Transverse colon (tissue), 4 donors: ENCODE measurements at places on chromosomes 2 and 18. TPM values are rescaled to one million over a fixed set of nuclear protein-coding genes. Genes with fewer than 3 reads are reported as not detected.

SLC35F6 gene
- total RNA-seq: 31.6 TPM

SRBD1 gene
- 26.2 TPM for total RNA-seq

RBBP8 gene
- total RNA-seq: 36.4 TPM

PLCL1 gene
- 3.7 TPM for total RNA-seq

DNA sequence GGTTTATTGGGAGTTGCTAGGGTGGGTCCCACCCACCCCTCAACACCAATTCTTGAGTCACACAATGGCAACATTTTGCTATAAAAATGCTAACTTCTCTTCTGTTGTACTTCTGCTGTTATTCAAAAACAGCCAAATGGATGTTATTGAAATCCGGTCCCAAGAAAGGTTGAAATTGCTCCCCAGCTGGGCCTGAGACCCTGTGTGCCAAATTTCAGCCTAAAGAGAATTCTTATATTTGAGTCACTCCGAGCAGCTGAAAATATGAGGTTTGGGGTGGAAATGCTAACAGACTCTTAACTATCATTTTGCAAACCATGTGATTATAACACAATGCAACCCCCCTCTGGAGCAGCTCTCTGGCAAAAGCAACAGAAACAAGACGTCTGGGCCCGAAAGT lies 27.0 kb upstream of the ACVR1 start:
- H3K27me3 ChIP-seq: no peaks in the 10 kb centered on the region
- H3K36me3 ChIP-seq: no peaks in the 10 kb centered on the region
- no peak for DNase-seq
- H3K4me3 ChIP-seq: no peak overlapping the region
- H3K4me1 ChIP-seq: peaks cover 8% of the 10 kb centered on the region

DNA sequence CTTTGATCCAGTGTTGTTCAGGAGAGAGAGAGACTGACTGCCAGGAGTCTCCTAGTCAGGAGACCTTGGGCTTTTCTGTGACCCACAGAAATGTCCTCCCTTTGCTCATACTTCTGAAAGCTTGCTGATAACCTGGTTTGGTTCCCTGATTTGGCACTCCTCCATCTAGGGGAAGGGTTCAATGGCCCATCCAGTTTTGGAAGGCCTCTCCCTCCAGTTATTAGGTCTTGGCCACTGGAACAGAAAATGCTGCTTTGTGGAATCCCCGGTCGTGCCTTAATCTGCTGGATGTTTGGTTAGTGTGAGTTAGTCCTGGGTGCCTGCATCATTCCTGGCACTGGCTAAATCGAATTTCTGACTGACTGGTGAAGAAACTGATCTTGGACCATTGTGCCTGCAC lies 35.7 kb downstream of the KDM3A start:
- no peak overlapping the region for H3K4me3 ChIP-seq
- no peak for DNase-seq
- H3K27me3 ChIP-seq: no peaks in the 10 kb centered on the region
- no peak overlapping the region for H3K27ac ChIP-seq
- peaks cover 4% of the 10 kb centered on the region for H3K4me1 ChIP-seq
- H3K36me3 ChIP-seq: no peaks in the 10 kb centered on the region

GRCh38 chr2:120647487-120647886 lies 88.2 kb upstream of the GLI2 start:
- no peaks in the 10 kb centered on the region for H3K27me3 ChIP-seq
- no peak for DNase-seq
- no peak overlapping the region for H3K27ac ChIP-seq
- H3K4me3 ChIP-seq: no peak overlapping the region
- H3K4me1 ChIP-seq: no peaks in the 10 kb centered on the region
- H3K36me3 ChIP-seq: no peaks in the 10 kb centered on the region

DNA sequence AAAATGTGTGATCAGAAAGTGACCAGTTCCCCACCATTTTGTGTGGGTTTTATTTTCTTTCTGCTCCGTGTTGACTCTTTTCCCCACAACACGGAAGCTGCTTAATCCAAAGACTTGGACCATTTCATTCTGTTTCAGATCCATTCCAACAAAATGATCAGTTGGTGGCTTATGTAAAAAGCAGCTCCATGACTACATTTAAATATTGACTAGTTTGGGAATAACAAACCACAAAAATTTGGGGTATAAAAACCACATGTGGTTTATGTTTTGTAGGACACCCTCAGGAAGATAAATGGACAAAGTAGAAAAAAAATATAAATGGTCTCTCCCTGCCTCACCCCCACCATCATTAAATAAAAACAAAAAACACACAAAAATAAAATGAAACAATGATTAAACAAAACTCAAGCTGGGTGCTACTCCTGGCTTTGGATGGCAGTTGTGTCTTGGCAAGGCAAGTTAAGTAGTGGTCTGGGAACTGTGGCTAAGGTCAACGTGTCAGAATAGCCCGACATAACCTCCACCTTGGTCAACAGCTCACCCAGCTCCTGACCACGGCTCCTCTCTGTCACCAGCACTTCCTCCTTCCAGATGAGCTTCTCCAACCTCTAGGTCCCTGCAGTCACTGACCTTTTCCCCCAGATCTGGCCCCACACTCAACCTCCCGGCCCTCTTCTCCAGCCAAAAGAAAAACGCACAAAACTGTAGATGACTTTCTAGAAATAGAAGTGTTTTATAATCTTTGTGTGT lies 12.8 kb upstream of the WIPF1 start:
- peak overlapping the region; percentile 8 for H3K27ac ChIP-seq
- peaks cover 17% of the 10 kb centered on the region for H3K4me1 ChIP-seq
- H3K36me3 ChIP-seq: no peaks in the 10 kb centered on the region
- H3K27me3 ChIP-seq: no peaks in the 10 kb centered on the region
- DNase-seq: no peak

- DNase-seq: no peak
- no peak overlapping the region for H3K27ac ChIP-seq
- H3K4me3 ChIP-seq: no peak overlapping the region
- peaks cover 5% of the 10 kb centered on the region for H3K4me1 ChIP-seq
Observed at GRCh38 chr18:9756933-9757470, 48.9 kb downstream of the RAB31 start.

GRCh38 chr2:128686881-128687555 lies 368.4 kb upstream of the HS6ST1 start:
- no peak for DNase-seq
- H3K4me3 ChIP-seq: no peak overlapping the region
- H3K4me1 ChIP-seq: no peaks in the 10 kb centered on the region
- H3K36me3 ChIP-seq: no peaks in the 10 kb centered on the region
- H3K27ac ChIP-seq: no peak overlapping the region
- no peaks in the 10 kb centered on the region for H3K27me3 ChIP-seq

GRCh38 chr2:120785228-120785966 lies 49.7 kb downstream of the GLI2 start:
- H3K4me3 ChIP-seq: no peak overlapping the region
- no peak for DNase-seq
- no peaks in the 10 kb centered on the region for H3K36me3 ChIP-seq
- no peaks in the 10 kb centered on the region for H3K27me3 ChIP-seq
- H3K27ac ChIP-seq: no peak overlapping the region

DNA sequence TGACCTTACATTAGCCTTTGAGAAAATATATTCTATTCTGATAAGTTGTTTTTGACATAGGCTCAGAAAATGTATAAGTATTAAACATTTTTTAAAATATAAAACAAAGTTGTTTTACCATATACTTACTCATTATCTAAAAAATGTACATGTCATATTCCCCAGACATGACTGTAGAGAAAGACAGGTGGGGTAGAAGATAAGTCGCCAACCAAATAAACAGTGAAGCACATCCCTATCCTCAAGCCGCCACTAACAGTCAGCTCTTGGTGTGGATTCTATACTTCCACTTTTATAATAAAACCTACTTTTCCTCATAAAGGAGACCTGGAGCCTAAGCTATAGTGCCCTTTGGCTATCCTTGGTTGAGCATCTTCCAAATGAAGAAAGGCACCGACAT lies 26.4 kb downstream of the GDF7 start:
- no peak for DNase-seq
- peaks cover under 1% of the 10 kb centered on the region for H3K36me3 ChIP-seq
- H3K27me3 ChIP-seq: no peaks in the 10 kb centered on the region

DNA sequence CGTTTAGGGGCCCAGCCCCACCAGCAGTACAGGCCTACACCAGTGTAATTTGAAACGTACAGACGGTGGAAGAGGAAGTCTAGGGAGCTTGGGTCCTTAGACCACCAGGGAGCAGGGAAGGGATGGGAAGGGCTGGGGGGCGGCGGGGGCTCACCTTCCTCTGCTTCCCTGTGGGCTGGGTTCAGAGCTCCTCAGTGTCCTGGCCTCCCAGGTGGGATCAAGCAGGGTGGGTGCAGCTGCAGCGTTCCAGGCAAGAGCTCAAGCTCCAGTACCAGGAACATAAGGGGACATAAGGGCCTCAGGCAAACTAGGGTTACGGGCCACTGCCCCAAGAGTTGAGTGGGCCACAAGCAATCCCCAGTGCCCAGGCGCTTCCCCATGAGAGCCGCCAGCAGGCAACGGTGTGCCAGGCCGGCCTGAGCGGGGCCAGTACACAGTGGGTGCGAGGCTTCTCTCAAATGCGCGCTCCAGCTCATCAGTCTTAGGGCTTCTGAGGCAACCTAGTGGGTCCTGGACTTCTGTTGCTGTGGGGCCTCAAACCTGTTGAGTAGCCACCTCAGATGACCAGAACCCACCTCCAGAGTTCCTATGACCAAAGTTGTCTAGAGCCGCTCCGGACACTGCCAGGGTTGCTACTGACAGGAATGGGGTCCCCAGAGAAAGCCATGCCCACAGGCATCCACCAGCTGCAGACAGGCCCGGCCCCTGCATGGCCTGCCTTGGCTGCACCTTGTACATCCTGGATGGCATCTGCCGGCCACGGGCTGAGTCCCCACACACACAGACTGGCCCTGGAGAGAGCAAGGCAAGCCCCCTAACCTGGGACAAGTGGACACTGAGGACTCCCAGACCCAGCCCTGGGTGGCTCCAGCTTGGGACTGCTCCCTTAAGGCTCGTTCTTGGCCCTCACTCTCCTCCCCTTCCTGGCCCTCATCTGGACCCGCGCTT lies 5.2 kb downstream of the ANKRD23 start:
- no peak overlapping the region for H3K27ac ChIP-seq
- H3K36me3 ChIP-seq: no peaks in the 10 kb centered on the region
- DNase-seq: no peak
- no peak overlapping the region for H3K4me3 ChIP-seq
- no peaks in the 10 kb centered on the region for H3K27me3 ChIP-seq

DNA sequence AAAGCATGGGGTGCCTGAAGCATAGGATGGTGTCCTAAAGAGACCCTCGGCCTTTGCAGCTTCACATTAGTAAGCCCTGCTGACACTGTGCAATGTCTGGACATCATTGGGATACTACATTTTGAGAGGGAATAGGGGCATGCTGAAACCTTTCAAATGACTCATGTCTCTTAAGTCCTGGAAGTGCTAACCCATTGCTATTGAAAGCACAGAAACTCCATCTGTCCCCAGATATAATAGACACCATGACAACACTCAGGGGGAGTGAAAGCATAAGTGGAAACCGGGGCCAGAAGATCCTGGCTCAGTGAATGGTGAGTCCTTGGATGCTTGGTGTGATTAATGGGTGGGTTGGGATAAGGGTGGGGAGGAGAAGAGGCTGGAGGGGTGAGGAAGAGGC lies 595.5 kb upstream of the ID2 start:
- H3K4me1 ChIP-seq: no peaks in the 10 kb centered on the region
- no peaks in the 10 kb centered on the region for H3K27me3 ChIP-seq
- DNase-seq: no peak
- no peak overlapping the region for H3K27ac ChIP-seq
- H3K36me3 ChIP-seq: no peaks in the 10 kb centered on the region

DNA sequence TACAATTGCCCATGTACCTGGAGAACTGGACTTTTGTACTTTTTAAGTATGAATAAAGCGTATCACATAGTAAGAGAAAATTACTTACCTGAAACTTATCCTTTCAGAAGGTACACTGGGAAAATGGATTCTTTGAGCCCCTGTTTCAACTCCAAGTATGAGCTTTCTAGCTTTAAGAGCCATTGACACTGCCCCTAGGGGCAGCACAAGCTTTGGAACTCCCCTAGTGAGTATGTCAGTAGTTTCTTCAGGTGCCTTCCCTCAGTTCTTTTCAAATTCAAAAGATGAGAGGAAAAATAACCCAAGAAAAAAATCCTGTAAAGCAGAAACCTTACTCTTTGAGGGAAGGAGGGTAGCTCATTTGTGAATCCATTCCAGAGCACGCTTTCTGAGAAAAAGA lies 124.1 kb downstream of the MEMO1 start:
- H3K27ac ChIP-seq: no peak overlapping the region
- no peaks in the 10 kb centered on the region for H3K4me1 ChIP-seq
- H3K27me3 ChIP-seq: no peaks in the 10 kb centered on the region
- no peaks in the 10 kb centered on the region for H3K36me3 ChIP-seq

- no peaks in the 10 kb centered on the region for H3K36me3 ChIP-seq
- no peak overlapping the region for H3K27ac ChIP-seq
- no peak overlapping the region for H3K4me3 ChIP-seq
- no peaks in the 10 kb centered on the region for H3K4me1 ChIP-seq
- H3K27me3 ChIP-seq: no peaks in the 10 kb centered on the region
Observed at GRCh38 chr2:8165550-8165949, 516.3 kb upstream of the ID2 start.

DNA sequence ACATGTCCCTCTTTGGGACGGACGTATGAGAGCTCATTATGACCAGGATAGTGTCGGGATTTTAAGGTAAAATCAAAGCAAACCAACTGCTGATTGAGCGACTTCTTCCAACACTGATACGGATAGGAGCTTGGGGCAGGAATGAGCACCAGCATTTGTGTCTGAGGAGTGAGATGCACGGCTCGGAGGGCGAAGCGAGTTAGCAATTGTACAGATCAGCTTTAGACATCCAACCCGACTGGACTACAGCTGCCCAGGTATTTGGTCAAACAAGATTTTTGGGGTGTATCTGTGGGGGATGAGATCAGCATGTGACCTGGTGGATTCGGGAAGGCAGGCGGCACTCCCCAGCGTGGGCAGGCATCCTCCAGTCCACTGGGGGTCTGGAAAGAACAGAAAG lies 76.1 kb downstream of the NDUFA10 start:
- H3K4me1 ChIP-seq: no peaks in the 10 kb centered on the region
- no peak overlapping the region for H3K27ac ChIP-seq
- no peak for DNase-seq

DNA sequence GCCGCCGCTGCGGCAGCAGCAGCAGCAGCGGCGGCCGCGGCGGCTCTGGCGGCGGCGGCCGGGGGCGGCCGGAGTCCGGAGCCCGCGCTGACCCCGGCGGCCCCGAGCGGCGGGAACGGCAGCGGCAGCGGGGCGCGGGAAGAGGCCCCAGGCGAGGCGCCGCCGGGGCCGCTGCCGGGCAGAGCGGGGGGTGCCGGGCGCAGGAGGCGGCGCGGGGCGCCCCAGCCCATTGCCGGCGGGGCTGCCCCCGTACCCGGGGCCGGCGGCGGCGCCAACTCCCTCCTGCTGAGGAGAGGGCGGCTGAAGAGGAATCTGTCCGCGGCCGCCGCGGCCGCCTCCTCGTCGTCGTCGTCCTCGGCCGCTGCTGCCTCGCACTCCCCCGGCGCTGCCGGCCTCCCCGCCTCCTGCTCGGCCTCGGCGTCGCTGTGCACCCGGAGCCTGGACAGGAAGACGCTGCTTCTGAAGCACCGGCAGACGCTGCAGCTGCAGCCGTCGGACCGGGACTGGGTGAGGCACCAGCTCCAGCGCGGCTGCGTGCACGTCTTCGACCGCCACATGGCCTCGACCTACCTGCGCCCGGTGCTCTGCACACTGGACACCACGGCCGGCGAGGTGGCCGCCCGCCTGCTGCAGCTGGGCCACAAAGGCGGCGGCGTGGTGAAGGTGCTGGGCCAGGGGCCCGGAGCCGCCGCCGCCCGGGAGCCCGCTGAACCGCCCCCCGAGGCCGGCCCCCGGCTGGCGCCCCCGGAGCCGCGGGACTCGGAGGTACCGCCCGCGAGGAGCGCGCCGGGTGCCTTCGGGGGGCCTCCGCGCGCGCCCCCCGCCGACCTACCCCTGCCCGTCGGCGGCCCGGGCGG lies 646 bp downstream of the PHLPP1 start:
- no peaks in the 10 kb centered on the region for H3K27me3 ChIP-seq
- peaks cover 36% of the 10 kb centered on the region for H3K4me1 ChIP-seq
- no peaks in the 10 kb centered on the region for H3K36me3 ChIP-seq
- H3K4me3 ChIP-seq: peak overlapping the region; percentile 86
